NCI-H1436 (cell line): ENCODE measurements at places on chromosomes 11 and 22.

DNA sequence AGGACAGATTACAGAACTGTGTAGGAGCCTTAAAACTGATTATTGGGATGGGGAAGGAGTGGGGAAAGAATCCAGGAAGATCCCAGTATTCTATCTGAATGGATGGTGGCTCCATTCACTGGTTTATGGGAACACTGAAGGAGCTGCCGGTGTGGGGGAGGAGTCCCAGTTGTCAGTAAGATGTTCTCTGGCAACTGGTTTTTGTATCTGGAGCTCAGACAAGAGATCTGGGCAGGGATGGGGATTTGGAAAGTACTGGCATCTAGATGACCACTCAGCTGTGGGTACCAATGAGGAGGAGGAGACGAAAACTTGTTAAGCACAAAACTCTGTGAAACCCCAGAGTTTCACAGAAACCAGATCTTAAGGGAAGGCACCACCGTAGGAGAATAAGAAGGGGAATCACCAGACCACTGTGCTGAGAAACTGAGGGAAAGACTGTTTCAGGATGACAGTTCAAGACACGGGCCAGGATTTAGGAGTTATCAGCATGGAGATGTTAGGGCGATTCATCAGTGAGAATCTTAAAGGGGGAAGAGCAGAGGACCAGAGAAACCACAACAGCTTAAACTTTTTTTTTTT lies 28.1 kb downstream of the LDLRAD3 start:
- no peak for DNase-seq

DNA sequence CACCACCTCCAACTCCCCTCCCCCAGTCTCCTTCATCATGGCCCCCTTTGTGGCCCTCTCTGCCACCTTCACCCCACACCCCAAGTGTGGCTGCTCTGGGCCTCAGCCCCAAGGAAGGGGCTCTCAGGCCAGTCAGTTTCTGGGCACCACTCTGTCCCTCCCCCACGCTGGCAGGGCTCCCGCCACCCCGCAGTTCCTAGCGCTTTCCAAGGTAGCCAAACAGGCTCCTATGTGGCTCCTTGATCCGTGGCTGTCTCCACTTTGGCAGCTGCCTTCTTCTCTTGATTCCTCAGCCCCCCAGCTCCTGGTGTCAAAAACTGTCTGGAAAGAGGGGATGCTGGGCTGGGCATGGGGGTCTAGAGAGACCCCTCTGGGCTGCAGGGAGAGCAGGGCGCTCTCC lies 10.4 kb upstream of the CACNA1I start:
- DNase-seq = no peak

GRCh38 chr22:22691716-22692701 lies 47.6 kb downstream of the GGTLC2 start:
- DNase-seq = no peak

DNA sequence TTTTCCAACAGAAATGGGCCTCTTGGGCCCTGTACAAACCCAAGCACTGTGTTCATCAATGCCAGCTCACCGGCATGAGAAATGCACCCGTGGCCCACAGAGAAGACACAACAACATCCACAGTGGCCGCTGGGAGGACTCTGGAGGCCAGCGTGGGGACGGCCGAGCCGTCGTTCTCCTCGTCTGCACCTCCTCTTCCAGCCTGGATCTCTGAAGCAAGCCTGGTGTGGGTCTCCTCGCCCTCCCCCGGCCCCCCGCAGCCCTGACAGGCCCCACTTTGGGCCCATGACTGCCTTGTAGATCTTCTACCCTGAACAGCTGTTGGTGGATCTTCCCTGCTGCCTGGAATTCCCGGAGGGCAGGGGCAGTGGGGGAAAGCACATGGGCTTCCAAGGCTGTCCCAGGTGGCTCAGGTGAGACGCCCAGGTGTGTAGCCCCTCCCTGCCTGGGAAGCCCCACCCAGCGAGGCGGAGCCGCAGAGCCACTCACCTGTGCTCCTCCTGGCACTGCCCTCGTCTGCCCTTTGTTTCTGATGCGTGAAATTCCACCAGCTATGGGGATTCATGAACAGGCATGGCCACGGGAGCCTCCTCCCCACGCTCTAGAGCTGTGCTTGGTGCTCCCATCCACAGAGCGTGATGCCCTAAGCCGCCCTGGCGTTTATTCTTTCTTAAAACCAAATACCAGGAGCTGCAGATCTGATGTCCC lies 225.9 kb downstream of the BRD1 start:
- no peak for DNase-seq

- DNase-seq = no peak
Measured at GRCh38 chr11:85718991-85719807, 33.2 kb upstream of the CCDC89 start.

DNA sequence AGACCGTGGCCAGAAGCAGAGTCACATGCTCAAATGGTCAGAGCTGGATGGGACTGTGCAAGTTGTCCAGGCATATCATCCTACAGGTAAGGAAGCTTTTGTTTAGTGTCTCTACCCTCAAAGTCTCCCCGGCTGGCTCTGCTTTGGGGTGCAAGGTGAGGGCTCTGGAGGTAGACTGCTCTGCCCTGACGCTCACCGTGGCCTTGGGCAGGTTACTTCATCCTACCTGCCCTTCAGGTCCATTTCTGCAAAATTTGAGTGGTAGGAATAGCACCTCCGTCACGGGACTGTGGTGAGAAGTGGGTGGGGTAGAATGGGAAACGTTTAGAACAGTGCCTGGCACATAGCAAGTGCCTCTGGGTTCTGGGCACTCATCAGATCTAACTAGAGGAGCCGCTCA lies 42.2 kb downstream of the NAT10 start:
- no peak for DNase-seq

DNA sequence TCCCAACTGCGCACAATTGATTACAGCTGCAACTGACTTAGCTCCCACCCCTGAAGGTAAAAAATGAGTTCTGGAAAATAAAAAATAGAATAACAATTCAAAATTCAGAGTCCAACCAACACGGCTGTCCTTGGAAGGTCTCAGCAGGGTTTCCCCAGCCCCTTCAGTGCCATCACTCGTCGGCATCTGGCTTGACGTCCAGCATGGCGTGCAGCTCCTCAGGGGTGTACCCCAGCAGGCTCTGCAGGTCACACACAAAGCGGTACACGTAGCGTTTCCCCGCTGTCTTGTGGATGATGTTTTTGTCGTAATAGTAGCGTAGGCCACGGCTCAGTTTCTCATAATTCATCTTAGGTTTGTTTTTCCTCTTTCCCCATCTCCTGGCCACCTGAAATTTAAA lies 125.2 kb downstream of the ETS1 start:
- no peak for DNase-seq

DNA sequence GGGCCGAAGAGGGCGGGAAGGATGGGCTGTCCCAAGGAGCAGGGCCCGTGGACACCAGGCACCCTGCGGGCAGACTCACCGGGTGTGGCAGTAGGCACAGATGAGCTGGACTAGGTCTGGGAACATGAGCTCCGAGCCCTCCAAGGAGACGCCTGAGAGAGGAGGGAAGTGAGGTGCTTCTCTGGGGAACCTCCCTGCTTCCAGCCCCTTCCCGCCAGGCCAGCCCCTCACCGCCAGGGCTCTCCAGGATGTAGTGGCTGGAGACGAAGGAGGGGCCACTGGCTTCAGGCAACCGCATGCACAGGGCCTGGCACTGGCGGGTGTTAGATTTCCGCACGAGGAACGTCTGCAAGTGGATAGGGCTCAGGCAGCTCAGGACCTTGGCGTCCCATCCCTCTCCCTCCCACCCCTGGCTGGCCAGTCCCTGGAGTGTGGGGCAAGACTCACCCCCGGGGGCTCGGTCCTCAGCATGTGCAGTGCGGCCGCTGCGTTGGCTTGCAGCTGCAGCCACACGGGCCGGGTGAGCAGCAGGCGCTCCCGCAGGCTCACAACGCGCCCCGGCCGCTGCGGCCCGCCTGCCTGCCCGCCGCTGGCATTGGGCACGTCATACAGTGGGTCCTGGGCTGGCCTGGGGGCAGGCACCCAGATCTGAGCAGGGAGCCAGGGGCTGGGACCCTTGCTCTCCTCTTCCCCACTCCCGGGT lies 552 bp downstream of the RIN1 start:
- no peak for DNase-seq

DNA sequence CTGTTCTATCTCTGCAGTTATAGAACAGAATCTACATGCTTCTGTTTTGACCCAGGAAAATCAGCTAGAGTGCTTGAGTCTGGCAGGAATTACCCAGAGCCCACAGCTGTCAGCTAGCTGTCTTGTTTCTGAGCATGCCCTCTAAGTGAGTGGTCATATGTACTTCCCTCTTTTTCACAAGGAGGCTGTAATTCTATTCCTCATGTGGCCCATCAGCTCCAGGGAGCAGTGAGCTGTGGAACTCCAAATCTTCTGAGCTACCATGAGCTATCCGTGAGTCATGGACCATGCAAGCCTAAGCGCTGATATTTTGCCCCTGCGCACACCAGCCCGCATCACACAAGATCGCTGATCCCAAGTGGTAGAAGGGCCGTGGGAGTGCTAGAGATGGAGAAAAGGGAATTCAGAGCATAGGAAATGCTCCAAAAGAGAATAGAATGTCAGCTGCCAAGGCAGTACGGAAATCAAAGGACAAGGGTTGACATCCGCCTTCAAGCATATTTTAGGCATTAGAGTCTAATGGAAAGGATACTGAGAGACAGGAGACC lies 5.4 kb downstream of the FJX1 start:
- no peak for DNase-seq

DNA sequence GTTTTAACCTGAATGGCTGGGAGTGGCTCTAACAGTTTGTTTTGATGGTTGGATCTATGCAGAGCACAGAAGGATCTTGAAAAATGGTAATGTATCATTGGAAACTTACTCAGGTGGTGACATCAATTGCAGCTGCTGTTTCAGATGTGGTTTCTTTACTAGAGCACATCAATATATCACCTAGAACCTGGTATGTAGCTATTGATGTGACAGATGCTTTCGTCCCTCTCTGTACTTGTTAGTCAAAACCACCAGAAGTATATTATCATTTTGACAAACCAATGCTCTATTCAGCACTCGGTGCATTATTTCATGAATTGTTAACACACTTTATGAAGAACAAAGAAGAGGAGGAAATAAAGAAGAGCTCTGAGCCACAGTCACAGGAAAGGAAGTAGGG lies 26.6 kb upstream of the SCN3B start:
- no peak for DNase-seq

DNA sequence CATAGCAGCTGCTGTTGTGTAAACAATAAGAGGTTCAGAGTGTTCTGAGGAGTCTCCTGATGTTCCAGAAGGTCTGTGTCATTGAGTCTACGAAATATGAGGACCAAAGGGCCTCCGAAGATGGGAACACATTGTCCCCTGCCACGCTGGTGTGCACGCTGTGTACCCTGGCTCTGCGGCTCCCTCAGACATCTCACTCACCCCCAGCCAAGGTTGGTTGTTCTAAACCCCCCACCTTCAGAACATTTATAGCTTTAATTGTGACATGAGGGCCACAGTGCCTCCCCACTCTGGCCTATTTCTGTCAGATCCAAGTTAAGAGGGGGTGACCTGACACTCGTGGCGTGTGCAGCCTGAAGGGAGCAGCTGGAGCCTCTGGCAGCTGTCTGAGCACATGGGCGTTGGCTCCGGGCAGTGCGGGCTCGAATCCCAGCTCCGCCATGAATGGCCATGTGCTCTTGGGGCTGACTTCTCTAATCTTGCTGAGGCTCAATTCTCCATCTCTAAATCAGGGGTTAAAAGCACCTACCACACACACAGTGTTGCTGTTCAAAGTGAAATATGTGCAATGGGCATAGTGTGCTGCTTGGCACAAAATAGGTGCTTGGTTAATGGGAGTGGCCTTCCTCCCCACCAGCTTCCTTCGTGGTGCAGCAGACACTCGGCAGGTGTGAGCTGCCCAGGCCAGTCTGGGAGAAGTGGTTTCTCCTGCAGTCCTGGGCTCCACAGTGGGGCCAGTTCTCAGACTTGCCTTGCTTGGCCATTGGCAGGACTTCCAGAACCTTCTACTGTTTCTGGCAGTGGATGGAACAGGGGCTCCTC lies 39.7 kb upstream of the MICAL2 start:
- DNase-seq = no peak

DNA sequence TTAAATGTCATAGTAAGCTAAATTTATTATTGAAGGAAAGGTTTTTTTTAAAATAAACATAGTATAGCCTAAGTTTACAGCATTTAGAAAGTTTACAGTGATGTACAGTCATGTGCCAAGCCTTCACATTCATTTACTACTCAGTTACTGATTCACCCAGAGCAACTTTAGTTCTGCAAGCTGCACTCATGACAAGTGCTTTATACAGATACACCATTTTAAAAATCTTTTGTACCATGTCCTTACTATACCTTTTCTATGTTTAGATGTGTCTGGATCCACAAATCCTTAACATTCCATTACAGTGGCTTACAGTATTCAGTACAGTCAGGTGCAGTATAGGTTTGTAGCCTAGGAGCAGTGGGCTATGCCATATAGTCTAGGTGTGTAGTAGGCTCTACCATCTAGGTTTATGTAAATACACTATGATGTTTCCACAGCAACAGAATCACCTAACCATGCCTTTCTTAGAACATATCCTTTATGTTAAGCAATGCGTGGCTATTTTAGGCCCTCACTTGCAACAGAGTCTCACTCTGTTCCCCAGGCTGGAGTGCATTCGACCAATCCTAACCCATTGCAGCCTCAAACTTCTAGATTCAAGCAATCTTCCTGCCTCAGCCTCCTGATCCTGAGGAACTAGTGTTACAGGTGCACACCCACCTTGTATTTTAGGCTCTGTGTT lies 79.5 kb upstream of the SLC25A18 start:
- no peak for DNase-seq

DNA sequence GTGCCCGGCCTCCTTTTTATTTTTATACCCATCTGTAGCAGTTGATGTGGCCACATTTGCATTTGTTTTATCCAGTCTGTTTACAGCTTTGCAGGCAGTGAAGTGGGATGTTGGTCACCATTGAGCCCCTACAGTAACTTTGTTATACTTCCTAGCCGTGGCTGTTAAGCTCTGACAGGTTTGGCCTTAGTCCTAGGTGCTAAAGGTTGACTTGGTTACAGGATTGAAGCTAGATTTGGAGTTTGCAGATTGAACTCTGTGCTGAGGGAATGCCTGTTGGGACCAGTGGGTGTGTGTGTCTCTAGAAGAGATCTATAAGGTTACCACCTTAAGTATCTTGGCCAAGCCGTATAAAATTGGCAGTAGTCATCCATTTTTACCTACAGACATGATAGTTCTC lies 91.2 kb downstream of the PPP6R3 start:
- DNase-seq = no peak

DNA sequence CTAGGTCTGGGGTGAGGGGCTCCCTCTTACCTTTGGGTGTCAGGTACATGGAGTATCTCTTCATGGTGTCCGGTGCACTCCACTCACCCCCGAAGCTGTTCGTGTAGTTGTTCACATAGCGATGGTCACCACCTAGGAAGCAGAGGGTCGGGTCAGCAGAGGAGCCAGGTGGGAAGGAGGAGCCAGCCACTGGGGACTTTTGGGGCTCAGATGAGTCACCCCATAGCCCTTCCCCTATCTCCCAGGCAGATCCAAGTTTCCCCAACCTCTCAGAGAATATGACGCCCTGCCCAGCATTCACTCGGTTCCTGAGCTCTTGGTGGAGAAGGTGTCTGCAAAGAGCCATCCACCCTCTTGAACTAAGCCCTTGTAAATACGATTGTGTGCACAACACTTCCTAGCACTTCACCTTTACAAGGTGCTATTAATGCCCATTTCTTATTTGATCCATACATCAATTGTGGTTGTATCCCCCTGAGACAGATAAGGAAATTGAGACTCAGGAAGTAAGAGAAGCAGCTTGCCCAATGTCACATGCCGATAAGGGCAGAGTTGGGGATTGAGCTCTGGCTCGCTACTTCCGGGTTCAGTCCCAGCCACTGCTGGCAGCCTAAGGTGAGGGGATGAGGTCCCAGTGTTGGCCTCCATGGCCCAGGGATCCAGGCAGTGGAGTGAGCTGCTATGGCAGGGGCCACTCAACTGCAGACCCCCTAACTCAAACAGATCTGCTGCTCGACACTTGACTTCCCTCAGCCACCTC lies 14.8 kb downstream of the TRIM29 start:
- no peak for DNase-seq

GRCh38 chr22:23743303-23743705 lies 7.6 kb downstream of the ZNF70 start:
- no peak for DNase-seq
